Femur (tissue), 1 donor: ENCODE measurements at places on chromosomes 1 and 21.

DNA sequence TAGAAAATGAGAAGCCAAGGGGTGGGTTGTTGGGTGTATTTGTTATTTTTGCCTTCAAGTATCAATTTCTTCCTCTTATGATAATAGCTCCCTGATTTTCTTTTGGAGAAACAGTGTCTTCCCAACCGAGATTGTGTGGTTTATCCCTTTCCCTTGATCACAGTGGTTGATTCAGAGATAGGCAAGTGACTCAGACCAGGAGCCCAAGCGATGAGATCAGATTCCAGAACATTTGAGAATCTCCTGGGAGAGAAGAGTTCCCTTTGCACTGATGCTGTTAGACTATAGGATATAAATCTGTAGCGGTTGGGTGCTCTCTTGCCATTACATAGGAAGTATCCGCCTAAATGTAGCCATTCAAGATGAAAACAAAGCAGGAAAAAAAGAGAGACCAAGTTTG, 90.1 kb upstream of the WDR26 start:
- DNase-seq = no peak

DNA sequence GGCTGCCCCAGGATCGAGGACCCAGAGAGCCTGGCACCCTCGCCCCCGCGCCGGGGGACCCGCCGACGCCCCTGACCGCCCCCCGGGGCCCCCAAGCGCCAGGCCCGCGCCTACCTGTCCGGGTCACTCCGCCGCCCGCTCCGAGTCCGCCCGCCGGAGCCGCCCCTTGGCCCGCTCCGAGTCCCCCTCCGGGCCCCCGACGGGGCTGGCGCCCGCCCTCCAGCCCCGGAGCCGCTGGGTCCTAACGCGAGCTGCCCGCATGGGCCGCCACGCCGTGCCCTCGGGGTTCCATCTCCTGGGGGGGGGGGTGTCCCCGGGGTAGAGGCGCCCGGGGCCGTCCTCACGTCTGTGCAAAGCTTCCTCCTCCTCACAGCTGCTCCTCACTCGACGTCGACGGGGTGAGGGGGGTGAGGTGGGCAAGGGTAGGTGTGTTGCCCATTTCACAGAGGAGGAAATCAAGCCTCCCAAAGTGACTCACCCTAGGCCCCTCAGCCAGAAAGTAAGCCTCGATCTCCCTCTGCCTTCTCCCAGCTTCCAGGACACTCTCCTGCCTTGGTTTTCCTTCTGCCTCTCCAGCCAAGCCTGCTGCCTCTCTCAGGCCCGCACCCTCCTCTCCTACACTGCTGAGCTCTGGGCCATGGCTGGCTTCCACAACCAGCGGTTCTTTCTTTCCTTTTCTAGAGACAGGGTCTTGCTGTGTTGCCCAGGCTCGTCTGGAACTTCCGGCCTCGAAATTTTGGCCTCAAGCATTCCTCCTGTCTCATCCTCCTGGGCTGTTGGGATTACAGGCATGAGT, at the start of gene MFAP2:
MFAP2 (minus strand) TSS at position 148 of the 796 bp plus-strand sequence. CDS start 2,347 bp downstream, outside the sequence.
- DNase-seq = peak; percentile 71

- DNase-seq = no peak
Measured at GRCh38 chr1:172764378-172764777, 105.5 kb downstream of the FASLG start.

- no peak for DNase-seq
Measured at GRCh38 chr1:5993556-5994491, 1.6 kb upstream of the NPHP4 start.

DNA sequence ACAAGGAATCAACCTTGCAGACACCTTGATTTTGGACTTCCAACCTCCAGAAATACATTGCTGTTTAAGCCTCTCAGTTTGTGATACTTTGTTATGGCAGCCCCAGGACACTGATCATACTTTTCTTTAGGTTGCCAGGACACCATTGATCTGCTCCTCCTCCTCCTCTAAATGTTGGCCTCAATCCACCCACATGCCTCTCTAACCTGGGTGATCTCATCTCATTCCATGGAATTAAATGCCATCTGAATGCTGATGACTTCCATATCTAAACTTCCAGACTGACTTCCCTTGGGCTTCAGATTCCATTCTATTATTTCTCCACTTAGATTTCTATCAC, 7.4 kb upstream of the PPP1R15B start:
- DNase-seq = no peak

- DNase-seq = no peak
Measured at GRCh38 chr21:33125680-33126375, 55.9 kb downstream of the OLIG1 start.

GRCh38 chr1:178407655-178408054, 89.1 kb downstream of the CLEC20A start:
- no peak for DNase-seq

GRCh38 chr1:166418344-166418933, 251.6 kb upstream of the FAM78B start:
- DNase-seq = no peak

DNA sequence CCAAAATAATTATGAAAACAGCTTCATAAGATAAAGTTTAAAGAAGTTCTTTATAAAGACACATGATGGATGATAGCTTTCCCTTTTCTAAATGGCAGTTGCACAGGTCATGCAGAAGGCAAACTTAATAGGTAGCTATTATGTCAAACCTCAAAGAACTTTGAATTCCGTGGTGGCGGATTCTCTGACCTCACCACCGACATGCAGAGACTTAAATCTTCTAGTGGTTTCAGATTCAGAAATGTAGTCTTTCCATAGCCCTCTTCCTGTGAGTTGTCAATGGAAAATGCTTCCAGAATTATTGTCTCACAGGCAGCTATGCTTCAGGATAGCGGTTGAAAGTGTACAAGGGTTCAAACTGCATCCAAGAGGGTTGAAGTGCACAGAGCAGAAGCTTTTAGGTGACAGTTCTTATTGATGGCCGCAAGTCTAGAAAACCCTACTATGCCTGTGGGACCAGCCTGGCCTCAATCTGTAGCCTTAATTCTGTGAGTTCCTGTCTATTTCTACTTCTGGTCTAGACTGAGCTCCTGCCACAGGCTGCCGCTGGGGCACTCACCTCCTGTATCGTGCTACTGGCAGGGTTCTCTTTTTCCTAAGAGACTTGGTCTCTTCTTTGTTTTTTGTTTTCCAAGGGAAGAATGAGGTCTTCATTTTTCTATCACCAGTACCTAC, 117.0 kb upstream of the ERRFI1 start:
- DNase-seq = peak; percentile 66

DNA sequence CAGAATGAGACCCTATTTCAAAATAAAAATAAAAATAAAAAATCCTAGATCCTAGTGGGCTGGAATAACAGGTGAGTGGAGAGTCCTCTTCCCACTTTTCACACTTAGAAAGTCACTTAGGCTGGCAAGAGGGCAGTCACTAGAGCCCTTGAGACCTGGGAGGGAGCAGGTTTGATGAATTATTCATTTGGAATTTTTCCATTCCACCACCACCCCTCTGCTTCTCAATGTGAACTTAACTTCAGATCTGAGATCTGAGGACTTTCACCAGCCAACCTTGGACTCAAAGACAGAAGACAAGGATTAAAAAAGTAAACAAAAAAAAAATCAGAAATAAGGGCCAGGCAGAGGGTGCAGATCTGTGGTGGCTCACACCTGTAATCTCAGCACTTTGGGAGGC, 16.5 kb downstream of the AKR7A3 start:
- DNase-seq = no peak

DNA sequence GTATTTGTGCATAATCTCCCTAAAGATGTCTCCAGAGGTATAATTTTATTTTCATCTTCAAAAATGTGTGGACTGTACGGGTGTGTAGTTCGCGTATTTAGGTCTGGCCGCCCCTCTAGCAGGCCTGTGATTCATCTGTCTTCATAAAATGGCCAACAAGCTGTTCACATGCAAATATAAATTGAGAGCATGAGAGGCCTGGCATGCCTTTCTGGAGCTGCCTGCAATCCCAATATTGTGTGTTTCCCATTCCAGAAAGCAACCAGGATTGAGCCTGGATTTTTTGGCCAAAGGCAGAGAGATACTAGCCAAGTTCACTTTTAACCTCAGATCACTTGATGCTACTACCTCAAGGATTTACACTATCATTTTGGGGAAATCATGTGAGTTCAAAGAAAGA, 197.2 kb downstream of the NFIA start:
- no peak for DNase-seq

DNA sequence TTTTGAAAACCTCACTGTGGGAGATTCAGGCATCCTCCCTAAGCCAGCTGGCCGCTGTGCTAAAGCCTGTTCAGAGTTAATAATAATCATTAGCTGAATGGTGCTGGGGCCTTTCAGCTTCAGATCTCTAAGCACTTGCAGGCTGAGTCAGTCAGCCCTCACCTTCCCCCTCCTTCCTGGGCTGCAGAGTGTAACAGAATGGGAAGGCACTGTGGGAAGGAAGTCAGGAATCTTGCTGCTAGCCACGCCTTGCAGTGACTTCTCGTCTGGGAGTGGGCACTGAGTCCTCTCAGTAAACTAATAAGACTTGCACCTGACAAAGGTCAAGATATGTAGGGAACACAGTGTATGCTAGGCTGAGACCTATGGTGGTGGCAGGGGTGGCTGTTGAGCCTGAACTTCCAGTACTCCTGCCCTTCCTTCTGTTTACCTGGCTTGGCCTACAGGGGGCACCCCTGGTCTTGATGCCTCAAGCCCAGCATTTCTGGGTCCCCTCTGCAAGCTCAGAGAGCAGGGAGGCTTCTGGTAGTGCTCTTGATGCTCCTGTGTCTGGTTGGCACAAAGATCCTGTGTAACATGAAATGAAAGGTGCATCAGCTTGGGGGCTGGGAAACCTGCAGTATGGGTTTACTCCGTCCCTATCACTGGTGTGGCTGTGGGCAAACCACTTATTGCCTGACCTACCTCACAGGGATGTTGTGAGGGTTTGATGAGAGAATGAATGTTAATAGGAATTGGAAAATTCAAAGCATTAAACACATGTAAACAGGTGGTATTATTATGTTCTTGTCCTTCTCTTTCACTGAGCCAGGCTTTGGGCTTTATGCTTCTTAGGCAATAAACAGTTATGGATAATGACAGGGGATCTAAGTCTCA, 6.0 kb downstream of the CYB561D1 start:
- DNase-seq = no peak

DNA sequence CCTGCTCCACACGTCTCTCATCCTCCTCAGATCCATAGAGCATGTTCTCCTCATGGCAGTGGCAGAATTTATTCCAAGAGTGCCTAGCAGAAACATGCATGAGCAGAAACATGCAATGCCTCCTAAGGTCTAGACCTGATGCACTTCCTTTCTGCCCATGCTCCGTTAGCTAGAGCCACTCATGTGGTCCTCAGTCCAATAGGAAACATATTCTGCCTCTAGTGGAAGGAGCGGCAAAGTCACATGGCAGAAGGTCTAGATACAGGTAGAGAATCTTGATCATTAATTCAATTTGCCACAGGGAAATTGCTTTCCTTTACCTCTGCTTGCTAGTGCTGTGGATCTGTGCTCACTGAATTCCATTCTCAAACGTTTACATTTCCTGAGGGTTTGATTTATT, 130.4 kb downstream of the KIF26B start:
- no peak for DNase-seq

- DNase-seq = no peak
Measured at GRCh38 chr1:111582644-111583618, 36.7 kb upstream of the RAP1A start.

GRCh38 chr1:212470059-212470458, 37.3 kb downstream of the NENF start:
- DNase-seq = peak; percentile 90

DNA sequence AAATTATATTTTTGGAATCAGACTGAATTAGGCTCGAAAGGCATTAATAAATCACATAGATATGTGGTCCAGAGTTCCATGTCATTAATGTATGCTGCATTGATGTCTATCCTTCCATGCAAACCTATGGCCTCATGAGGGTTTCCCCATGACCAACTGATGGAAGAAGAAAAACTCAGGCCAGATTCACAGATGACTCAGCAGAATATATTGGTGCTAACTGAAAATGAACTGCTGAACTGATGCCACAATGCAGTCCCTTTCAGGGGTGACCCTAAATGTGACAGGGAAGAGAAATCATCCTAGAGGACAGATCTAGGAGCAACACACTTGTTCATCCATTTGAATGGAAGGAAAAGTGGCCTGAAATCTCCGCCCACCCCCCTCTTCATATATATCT, 110.5 kb upstream of the KCND3 start:
- no peak for DNase-seq

GRCh38 chr1:209607102-209607794, 23.7 kb downstream of the CAMK1G start:
- DNase-seq = no peak

GRCh38 chr1:223793716-223794115, 52.0 kb downstream of the TP53BP2 start:
- DNase-seq = no peak

DNA sequence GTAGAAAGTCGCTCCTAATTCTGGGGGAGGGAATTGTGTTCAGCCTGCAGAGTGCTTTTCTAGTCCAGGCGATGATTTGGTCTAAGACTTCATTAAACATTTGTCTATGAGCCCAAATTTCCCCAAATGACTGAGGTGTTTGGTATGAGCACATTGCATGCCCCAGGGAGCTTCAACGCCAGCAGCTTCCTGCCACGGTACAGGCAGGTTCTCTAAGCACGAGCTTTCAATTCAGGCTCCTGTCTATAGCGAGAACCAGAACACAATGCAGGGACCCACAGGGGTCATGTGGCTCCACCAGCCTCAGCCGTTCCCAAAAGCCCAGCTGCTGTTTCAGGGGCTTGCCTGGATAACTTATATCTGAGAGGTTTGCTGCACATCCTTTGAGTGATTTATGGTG, 34.1 kb upstream of the H6PD start:
- DNase-seq = no peak

DNA sequence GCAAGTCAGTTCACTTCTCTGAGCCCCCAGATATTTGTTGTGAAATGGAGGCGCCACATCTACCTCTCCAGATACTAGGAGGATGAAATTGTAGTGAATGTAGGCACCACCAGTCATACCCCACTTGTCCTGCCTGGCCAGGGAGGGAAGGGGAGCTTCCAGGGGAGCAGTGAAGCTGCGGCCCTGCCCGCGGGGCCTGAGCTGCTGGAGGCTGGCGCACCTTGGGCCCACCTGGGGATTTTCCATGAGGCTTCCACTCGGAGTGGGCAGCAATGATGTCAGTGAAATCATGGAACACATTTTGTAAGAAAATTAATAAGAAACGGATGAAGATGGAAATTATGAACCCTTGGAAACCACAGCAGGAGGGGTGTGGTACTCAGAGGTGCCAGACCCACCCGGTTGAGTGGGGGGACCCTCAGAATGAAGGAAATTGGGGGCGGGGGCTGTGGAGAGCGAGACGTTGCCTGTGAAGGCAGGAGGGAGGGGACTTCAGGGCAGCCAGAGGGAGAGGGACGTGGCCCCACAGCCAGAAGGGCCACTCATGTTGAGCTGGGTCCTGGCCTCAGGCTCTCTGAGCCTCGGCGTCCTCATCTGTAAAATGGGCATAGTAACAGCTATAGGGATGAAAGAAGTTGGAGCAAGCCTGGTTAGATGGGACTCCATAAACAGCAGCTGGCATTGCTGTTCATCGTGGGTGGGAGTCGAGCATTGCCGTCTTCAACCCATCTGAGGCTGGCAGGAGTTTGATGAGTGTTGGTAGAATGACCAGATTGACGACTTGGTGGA, 101.6 kb downstream of the EPHB2 start:
- no peak for DNase-seq

- no peak for DNase-seq
Measured at GRCh38 chr1:209198961-209199750, 384.4 kb upstream of the CAMK1G start.

GRCh38 chr1:72938408-72938807, 656.1 kb upstream of the NEGR1 start:
- no peak for DNase-seq
